ENCODE measurements at places on chromosomes 11 and 22.

- no peak for DNase-seq
These were observed 91.4 kb upstream of the TOP3B start for GRCh38 chr22:22073769-22074561.

GRCh38 chr22:23754220-23754919, at the start of gene VPREB3:
Gene VPREB3, minus strand, starts transcription at chr22:23754425. Its CDS starts 62 bp downstream, at chr22:23754363.
- no peak for DNase-seq

DNA sequence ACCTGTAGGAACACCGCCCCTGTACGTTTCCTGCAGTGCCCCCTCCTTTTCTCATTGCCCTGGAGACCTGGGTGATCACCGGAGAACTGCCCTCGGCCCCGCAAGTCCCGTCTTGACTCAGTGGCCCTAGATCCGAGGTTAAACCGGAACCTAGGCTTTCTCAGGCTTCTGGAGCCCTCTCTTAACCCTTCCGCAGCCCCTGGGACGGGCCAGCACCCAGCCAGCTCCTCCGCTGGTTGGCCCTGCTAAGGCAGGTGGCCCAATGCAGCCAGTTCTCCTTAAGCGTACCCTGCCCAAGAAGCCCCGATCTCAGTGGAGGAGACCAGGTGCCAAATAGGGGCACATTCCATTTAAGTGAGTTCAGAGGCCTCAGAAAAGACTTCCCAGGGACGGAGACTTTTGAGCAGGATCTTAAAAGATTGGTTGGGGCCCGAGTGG, 776 bp downstream of the NLRX1 start:
- no peak for DNase-seq

DNA sequence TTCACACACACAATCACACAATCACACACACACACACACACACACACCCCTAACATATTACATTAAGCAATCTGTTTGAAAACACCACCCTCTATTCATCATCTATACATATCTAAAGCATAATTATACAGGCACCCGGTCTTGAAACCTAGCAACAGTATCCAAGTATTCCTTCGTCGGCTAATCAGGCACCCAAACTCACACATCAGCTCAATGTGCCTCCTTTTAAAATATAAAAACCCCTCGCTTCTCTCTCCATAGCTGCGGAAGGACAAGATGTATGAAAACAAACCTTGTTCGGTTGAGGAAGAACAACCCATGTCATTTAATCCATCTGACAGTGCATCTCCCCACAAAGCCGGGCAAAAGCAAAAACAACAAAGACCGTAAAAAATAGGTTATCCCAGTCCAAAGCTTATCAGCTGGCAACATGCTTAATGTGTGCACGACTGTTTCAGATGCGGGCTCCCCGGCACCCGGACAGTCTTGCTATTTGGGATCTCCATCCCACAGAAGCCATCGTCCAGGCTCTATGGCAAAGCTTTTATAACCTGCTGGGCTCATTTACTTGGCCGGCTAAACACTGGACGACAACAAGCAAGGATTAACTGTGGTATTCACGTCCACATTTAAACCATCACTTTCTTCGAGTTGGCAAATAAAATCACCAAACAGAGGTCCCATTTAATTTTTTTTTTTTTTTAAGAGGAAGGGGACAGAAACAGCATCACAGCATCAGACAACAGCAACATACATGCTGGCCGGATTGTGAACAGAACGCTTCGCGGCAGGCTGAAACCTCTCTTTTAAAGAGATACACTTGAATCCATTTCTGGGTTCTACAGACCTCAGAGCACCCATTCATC, 365.5 kb downstream of the SHANK2 start:
- DNase-seq, result no peak

- no peak for DNase-seq
These were observed 1220.2 kb downstream of the JRKL start for GRCh38 chr11:97610000-97610399.

GRCh38 chr11:71997594-71997993, 1.1 kb upstream of the IL18BP start:
- DNase-seq, result no peak

- no peak for DNase-seq
These were observed 10.7 kb downstream of the TBC1D10A start for GRCh38 chr22:30315962-30316576.

DNA sequence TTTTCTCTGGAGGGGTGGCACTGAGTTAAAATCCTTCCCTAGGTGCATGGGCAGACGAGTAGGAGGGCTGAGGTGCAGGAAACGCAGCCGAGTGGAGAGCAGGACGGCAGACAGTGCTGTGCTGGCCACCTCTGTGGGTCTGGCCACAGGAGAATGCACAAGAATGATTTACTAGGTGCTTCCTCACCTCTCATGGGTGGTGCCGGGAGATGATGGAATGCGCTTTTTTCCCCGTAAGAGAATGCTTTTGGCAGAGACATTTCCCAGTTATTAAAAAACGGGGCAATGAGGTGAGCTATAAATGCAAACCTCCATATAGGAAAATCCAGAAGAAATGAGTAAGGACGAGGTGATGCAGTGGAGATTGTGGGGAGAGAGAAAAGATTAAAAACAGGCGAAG, 86.1 kb downstream of the ADAMTS15 start:
- DNase-seq, result no peak

- DNase-seq, result no peak
These were observed 35.4 kb downstream of the C22orf42 start for GRCh38 chr22:32123657-32124056.

DNA sequence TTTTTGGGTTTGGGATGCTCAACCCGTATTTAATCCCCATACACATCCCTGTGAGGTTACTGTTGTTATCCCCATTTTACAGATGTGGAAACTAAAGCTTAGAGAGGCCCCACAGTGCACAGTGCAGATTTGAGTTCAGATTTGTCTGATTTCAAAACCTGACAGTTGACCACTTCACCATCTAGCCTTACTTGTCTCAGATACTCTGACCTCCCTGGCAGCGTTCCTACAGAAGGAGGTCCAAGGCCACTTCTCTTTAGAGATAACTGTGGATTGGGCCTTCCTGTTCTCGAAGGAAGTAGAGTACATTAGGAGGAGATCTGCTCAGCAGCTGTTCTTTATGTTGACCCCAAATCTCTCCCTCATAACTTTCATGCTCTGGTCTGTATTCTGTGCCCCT, 46.7 kb upstream of the CTTN start:
- DNase-seq, result no peak

- DNase-seq, result peak; percentile 47
These were observed 9.3 kb upstream of the CEP295 start for GRCh38 chr11:93652161-93652597.

DNA sequence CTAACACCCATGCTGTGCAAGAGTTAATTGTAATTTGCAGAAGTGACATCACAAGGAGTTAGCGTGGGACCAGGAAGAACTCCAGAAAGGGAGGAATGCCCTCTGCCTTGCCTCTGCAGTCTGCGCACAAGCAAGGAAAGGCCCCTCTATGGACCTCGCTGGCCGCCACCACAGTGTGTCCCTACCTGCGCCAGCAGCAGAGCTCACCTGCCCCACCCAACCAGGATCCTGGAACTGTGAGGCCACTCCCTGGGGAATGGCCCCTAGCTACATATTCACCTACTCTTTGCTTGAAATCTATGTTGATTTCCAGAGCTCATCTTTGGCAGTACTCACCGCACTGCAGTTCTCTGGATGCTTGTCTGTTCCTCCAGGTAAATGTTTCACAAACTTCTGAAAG, 72.0 kb upstream of the MTNR1B start:
- no peak for DNase-seq

- no peak for DNase-seq
These were observed 3.4 kb downstream of the CADM1 start for GRCh38 chr11:115500547-115501501.

GRCh38 chr22:26122920-26123468, 46.3 kb upstream of the SEZ6L start:
- no peak for DNase-seq

DNA sequence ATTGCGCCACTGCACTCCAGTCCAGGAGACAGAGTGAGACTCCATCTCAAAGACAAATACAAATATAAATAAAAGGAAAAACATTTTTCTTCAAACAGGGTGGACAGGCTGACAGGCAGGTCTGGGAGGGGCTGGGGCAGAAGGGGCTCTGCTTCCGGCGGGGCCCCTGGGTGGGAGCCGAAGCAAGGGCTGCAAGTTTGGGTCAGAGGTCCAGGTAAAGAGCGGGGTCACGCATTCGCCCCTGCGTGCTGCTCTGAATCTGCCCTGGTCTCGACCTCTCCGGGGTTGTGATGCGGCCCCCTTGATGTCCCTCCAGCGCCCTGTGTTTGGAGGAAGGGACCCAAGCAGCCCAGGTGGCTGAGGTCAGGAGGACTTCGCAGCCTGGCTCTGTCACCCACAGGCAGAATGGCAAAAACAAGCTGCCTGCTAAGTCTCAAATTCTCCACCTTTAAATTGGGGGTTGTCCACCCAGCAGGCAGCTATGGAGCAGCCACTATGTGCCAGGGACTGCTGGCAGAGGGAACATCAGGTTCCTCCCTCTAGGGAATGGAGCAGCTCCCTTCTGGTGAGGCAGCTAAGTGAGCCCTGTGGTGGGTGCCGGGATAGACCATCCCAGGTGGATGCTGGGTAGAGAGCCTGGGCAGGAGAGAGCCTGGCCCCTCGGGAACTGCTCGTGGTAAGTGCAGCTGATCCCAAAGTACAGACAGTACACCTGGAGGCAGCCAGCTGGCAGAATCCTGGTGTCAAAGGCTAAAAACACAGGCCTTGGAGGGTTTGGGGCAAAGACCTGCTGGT, 10.3 kb upstream of the PHF21B start:
- DNase-seq, result no peak

GRCh38 chr22:28381429-28382167, 298.0 kb downstream of the TTC28 start:
- no peak for DNase-seq
